ENCODE measurements at places on chromosomes 5 and 9. TPM values are rescaled to one million over a fixed set of nuclear protein-coding genes. Genes with fewer than 3 reads are reported as not detected.

DNAJA1 gene
- 238 TPM for polyA plus RNA-seq

NR5A1 gene
- polyA plus RNA-seq = not detected

FRMD3 gene
- 25.8 TPM for polyA plus RNA-seq

COL23A1 gene
- polyA plus RNA-seq = 8.2 TPM

RRAGA gene
- 115 TPM for polyA plus RNA-seq

- no peak for DNase-seq
These were observed 299.9 kb downstream of the SPOCK1 start for GRCh38 chr5:137199201-137199600.

- DNase-seq = no peak
These were observed 99.9 kb downstream of the TTC39B start for GRCh38 chr9:15206903-15207696.

DNA sequence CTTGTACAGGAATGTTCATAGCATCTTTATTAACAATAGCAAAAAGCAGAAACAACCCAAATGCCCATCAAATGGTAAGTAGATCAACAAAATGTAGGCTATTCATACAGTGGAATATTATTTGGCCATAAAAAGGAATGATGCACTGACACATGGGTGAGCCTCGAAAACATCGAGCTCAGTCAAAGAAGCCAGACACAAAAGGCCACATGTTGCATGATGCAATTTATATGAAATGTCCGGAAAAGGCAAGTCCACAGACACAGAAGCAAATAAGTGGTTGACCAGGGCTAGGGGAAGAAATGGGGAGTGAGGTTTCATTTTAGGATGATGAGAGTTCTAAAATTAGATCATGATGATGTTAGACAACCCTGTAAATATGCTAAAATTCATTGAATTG, 16.5 kb upstream of the SLC2A8 start:
- DNase-seq = no peak

DNA sequence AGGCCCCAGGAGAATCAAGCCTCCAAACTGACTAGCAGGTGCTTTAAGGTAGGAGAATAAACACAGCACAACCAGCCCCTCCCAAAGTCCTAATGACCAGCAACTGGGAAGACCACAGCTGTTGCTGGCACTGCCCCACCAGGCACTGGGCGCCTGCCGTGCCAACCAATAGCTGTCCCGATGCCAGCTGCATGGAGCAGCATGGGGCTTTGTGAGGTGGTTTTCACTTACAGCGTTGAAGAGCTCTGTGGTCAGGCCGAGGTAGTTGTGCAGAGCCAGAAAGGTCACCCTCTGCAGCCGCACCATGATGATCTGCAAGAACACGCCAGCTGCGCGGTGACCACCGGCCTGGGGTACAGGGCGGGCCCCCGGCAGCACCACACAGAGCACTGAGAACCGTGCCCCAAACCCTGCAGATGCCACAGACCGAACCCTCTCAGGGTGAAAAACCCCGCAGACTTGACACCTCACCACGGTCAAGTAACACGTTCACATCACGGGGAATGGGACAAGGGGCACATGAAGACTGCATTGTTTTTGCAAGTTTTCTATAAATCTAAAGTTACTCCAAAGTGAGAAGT, 28.7 kb downstream of the PNPLA7 start:
- DNase-seq = no peak

DNA sequence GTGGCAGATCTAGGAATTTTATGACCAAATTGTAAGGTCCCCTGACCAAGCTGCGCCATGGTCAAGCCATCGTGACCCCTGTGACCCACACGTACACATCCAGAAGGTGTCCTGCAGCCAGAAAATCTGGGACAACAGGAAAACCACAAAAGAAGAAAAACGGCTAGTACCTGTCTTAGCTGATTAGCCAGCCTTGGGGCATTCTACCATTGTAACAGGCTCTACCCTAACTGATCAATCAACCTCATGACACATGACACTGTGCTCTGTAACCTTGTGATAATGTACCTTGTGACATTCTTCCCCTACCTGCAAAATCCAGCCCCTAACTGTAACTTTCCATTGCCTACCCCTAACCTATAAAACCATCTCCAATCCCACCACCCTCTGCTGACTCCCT, 43.6 kb downstream of the SPTLC1 start:
- no peak for DNase-seq

GRCh38 chr5:28110781-28111180, 1072.4 kb upstream of the CDH9 start:
- DNase-seq = no peak

GRCh38 chr9:37625758-37626147, 25.0 kb upstream of the FRMPD1 start:
- DNase-seq = no peak
